ENCODE measurements at places on chromosomes 13 and 19. TPM values are rescaled to one million over a fixed set of nuclear protein-coding genes. Genes with fewer than 3 reads are reported as not detected.

The PPFIA3 gene
- 2.8 TPM for total RNA-seq

The OR7G1 gene
- not detected for total RNA-seq

- no peak for DNase-seq
These were observed 598.6 kb downstream of the EFNB2 start for GRCh38 chr13:105936816-105937215.

- no peak for DNase-seq
These were observed 173.1 kb upstream of the RFC3 start for GRCh38 chr13:33644581-33645543.

The SMIM44 gene
- not detected for total RNA-seq

Measured in lung microvascular endothelial cell (primary cell).